Activated CD4-positive, alpha-beta T cell treated with anti-CD3 and anti-CD28 coated beads for 36 hours (primary cell): ENCODE measurements at places on chromosomes 11 and 22.
A peak's percentile ranks its signal among the peaks of the same experiment; 100 is the strongest.

- no peak for DNase-seq
Observed at GRCh38 chr11:69656536-69657455, 15.8 kb downstream of the CCND1 start.

- no peak for DNase-seq
Observed at GRCh38 chr22:43128928-43129424, 14.2 kb downstream of the MCAT start.

DNA sequence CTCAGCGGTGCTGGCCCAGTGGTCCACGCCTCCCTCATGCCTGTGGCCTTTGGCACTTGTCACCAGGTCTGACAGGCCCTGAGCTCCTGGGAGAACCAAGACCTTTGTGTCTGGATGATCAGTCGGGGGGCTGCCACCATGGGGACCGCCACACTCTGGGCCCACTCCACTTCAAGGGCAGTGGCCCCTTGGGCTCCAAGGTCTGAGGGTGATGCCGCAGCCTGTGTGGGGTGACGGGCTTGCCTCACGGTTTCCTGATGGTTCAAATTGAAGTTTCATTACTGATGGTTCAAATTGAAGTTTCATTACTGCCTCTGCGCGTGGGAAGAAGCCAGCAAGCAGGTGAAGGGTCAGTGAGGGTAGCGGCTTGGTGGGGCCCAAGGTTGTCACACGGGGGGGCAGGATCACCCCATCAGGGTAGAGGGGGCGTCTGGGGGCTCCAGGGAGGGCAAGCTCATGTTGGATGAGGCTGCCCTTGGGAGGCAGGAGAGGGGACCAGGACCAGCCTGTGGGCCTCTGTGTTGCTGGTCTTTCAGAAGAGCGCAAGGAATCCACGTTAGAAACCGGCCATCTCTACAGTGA is 27.5 kb downstream of the TRMU start:
- no peak for DNase-seq

GRCh38 chr11:57637626-57638004 is 12.1 kb downstream of the YPEL4 start:
- DNase-seq: no peak

GRCh38 chr11:79762279-79762921 is 321.6 kb upstream of the TENM4 start:
- no peak for DNase-seq

GRCh38 chr11:116970485-116971292 is 127.5 kb downstream of the SIK3 start:
- peak; percentile 24 for DNase-seq

GRCh38 chr11:12019337-12019736 is 10.9 kb upstream of the DKK3 start:
- no peak for DNase-seq

DNA sequence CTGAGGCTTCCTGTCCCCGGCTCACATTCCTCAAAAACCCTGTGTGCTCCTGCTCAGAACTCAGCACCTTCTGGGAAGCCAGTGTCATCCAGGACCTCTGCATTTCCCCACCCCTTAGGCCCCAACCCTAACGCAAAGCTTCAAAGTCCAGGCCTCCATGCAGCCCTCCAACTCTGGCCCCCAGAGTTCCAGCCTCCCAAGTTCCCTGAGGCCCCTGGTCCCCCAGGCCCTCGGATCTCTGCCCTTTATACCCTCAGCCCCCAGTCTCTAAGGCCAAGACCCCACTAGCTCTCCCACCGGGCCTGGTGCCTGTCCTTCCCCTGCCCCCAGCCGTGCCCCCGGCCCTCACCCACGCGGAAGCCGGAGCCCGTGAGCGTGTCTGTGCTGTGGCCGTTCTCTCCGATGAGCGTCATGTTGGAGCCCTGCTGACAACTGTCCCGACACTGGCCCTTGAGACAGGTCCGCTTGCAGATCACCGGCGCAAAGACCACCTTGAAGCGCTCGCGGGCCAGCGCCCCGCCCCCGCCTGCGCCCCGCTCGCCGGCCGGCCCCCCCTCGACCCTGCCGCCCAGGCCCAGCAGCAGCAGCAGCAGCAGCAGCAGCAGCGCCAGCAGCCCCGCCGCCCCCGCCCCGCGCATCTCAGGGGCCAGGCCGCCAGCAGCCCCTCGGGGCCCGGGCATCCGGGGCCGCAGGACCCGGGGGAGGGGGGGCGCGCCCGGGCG is 718 bp downstream of the LTBP3 start:
- peak; percentile 56 for DNase-seq

DNA sequence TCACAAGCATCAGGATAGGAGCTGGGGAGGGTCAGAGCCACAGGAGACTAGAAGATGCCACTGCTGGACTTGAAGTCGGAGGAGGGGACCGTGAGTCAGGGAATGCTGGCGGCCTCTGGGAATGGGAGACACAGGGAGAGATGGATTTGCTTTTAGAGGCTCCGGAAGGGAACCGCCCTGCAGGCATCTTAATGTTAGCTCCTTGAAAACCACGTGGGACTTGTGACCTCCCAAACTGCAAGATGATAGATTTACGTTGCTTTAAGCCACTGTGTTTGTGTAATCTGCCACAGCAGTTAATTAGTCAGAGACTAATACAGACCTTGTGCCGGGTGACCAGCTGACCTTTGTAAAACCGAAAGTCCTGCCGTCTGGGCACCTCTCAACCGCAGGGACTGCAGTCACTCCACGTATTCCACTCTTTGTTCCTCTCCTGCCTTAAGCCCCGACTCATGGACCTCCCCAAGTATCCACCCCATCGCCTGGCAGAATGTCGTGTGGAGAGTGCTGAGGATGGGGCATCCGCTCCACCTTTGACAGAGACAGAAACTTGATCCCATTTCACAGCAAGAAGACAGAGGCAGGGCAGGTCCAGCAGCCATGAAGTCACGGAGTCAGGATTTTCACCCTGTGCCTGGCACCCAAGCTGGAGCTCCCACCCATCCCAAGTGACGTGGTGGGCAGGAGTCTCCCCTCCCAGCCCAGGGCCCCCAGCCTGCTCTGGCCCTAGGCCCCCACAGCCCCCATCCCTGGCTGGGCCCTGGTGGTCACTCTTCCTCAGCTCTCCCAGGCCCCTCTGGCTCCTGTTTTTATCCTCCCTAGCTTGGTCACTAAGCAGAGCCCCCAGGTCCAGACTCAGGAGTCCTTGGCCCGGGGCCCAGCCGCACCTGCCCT is 19.4 kb upstream of the CTSD start:
- DNase-seq: no peak

- no peak for DNase-seq
Observed at GRCh38 chr11:102974552-102975280, 19.2 kb upstream of the MMP13 start.

DNA sequence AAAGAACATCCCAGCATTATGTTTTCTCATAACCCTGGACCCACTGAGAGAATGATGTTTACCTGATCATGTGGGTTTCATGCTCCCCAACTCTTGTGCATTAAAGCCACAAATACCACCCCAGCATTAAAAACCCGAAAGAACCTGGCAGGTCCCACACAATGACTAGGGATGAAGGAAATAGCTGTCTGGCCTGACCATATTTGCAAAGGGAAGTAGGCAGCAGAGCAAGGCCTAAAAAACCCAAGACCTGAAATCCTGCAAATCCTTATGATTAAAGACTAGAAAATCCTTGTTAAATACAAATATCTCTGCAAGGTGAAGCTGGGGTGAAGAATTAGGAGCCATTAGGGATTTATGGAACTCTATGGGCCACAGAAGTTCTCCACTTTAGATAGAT is 23.7 kb downstream of the PAK1 start:
- DNase-seq: no peak

DNA sequence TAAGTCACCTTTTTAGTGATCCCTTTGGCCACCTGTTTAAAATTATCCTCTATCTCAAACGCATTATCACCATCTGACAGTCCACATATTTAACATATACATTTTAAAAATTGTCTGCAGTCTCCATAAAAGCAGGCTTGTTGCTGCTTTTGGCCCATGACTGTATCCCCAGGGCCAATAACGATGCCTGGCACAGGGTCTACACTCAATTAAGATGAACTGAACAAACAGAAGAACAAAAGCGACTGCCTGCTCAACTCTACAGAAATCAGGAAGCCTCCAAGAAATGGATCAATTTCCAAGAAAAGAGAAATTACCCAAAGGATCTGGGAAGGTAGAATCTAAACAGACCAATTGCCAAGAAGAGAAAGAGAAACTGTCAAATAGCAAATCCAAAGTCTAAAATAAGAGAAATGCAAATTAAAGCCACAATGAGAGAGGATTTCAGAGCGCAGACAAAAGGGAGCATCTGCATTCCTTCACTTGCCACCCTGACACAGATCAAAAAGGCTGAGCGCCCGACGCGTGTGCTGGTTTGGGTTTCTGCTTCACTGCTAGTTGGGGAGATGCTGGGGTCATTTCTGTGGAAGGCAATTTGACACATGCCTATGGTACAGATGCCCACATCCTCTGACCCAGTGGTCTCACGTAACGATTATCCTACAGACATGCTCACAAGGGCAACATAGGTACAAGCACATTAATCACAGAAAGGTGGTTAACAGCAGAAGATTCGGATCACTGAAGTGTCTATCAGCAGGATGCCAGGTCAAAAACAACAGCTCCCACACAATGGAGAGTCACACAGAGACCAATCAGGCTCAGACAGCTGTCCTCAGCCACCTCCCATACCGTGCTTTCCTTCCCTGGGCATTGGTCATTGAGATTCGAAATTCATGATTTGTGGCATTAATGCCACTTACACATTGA is 55.9 kb downstream of the SHISAL1 start:
- no peak for DNase-seq
